ENCODE measurements at places on chromosomes 3 and 15.

DNA sequence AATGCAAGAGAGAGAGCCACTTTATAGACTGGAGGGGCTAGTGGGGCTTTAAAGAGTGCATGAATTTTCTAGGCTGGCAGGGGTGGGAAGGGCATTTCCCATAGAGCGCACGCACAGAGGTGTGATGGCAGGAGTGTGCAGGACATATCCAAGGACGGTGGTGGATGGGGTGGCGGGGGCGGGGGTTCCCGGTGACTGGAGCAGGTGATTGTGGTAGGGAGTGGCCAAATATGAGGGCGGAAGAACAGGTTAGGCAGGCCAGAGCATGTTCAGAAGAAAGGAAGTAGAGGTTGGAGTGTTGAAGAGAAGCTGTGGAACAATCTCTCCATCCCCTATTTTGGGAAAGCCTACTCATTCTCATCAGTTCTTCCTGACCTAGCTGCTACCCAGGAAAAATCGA is 18.1 kb downstream of the FAM81A start:
- no peak for DNase-seq

GRCh38 chr3:54647721-54648120 is 280.1 kb downstream of the LRTM1 start:
- DNase-seq: no peak

- DNase-seq: no peak
Observed at GRCh38 chr3:165283328-165283727, 87.1 kb upstream of the SLITRK3 start.

- no peak for DNase-seq
Observed at GRCh38 chr15:74345051-74345450, 22.4 kb downstream of the CYP11A1 start.

Data from activated effector memory CD4-positive, alpha-beta T cell treated with Interleukin-2 at 50 U/mL for 16 hours (primary cell).